CD4-positive, alpha-beta T cell treated with Interleukin-2 at 100 ng/mL for 4 hours (primary cell): ENCODE measurements at places on chromosomes 5 and 9.
A peak's percentile ranks its signal among the peaks of the same experiment; 100 is the strongest.

DNA sequence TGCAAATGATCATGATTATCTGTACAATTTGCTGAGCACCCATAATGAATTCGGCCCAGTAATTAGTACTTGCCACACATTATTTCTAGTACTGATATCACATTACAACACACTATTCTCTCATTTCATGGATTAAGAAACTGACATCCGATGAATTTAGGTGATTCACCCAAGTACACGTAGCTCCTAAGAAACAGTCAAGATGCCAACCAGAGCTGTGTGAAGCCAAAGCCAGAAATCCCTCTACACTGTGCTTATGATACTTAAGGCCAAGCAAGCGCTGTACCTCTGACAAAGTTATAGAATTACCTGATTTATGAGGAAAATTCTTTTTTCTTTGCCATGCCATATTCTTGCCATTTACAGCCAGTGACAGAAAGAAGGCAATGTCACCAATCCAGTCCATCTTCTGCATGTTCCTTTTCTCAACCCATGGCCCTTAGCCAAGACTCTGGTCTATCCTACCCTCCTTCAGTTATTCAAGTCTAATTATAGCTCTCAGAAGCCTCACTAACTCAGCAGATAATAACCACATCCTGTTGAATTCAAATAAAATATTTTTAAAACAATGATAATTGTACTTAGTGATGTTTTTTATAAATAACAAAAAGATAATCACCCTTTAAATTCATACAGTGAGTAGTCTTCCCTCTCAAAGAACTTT, 74.3 kb upstream of the PTGER4 start:
- DNase-seq, result peak; percentile 25

GRCh38 chr5:122306461-122306860, 5.6 kb upstream of the SNCAIP start:
- DNase-seq, result no peak

DNA sequence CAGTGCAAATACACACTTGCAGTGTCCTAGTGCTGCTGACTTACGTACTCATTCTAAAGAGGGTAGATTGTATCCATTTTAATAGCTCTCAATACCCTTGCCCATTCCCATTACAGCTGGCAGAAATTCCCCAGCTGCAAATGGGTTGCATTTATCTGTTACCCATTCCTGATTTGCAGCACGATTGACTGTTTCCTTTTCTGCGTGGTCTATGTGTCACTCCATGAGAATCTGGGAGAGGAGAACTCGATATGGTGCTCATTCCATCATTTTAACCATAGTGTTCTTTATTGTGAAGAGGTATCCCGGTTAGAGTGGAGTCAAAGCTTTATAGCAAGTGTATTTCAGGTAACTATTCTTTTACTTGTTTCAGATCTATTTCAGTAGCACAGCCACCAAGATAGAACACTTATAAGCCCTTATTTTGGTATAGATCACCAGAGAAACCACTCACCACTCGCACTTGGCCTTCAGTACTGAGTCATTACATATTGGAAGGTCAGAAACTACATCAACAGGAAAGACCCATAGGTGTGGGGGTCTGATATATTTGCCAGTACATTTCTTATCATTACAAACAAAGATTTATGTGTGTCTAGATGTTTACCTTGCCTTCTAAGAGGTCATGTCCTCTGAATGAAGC, 139.5 kb downstream of the MUSK start:
- no peak for DNase-seq

- DNase-seq, result no peak
Observed at GRCh38 chr9:29730163-29730562, 2156.9 kb upstream of the C9orf72 start.
